Nephron progenitor cell (in vitro differentiated cells): ENCODE measurements at places on chromosomes 5 and 9.

- no peak overlapping the region for H3K4me3 ChIP-seq
- H3K27ac ChIP-seq, result no peak overlapping the region
- no peaks in the 10 kb centered on the region for H3K36me3 ChIP-seq
- peaks cover 5% of the 10 kb centered on the region for H3K27me3 ChIP-seq
- H3K4me1 ChIP-seq, result no peaks in the 10 kb centered on the region
Observed at GRCh38 chr9:110808599-110808980, 140.0 kb downstream of the MUSK start.

DNA sequence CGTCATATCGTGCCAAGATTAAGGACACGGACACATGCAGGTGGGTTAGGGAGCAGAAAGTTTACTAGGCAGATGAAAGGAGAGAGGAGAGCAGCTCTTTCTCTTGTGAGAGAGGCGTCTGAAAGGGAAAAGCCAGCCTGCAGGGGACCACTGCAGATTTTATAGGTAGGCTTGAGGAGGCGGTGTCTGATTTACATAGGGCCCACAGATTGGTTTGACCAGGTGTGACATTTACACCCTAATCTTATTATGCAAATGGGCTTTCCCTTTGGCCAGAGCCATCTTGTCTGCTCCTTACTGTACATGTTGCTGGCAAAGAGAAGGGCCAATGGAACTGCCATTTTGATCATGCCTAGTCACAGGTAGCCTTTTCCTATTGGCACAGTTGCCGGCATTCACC is 137.2 kb upstream of the TAF11L2 start:
- peaks cover 9% of the 10 kb centered on the region for H3K4me1 ChIP-seq
- H3K4me3 ChIP-seq, result no peak overlapping the region
- no peak for DNase-seq
- H3K36me3 ChIP-seq, result no peaks in the 10 kb centered on the region
- H3K27me3 ChIP-seq, result no peaks in the 10 kb centered on the region
- H3K27ac ChIP-seq, result no peak overlapping the region

GRCh38 chr9:97425973-97426336 is 14.1 kb downstream of the TDRD7 start:
- H3K27me3 ChIP-seq, result peaks cover 22% of the 10 kb centered on the region
- H3K36me3 ChIP-seq, result no peaks in the 10 kb centered on the region
- DNase-seq, result no peak
- no peaks in the 10 kb centered on the region for H3K4me1 ChIP-seq

DNA sequence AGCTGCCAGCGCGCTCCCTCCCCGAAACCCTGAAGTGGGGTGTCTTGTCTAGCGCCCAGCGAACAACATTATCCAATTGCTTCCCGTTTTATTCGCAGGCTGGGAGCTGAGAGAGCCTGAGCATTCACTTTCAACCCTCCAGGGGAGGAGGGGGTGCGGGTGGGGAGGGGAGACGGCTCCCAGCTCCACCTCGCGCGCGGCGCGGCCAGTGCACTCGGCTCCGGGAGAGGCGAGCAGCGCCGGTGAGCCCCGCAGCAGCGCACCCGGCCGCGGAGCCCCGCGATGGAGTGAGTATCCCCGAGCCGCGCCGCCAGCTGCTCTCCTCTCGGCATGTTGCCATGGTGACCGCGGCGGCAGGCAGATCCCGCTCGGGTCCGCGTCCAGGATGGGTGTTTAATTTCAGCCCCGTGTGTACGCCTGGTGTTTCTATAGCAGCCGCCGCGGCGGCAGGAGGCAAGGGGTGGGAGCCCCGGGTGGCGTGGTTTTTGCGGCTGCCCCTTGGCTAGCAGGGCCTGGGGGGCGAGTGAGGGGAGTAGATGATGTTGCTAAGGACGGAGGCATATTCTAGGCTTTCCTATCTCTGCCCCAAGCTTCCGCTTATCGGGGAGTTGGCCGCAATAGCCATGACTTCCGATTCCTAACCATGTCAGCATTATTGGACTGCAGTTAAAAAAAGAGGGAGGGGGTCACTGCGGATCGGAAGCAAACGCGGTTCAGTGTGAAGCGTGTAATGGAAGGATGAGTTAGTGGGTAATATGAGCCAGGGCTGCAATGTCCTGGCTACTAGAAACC is 139.2 kb upstream of the PALM2AKAP2 start:
- H3K36me3 ChIP-seq, result no peaks in the 10 kb centered on the region
- H3K4me3 ChIP-seq, result peak overlapping the region; percentile 77
- no peak overlapping the region for H3K27ac ChIP-seq
- peak; percentile 90 for DNase-seq
- H3K4me1 ChIP-seq, result peaks cover 19% of the 10 kb centered on the region
- H3K27me3 ChIP-seq, result peaks cover 87% of the 10 kb centered on the region

- peaks cover 10% of the 10 kb centered on the region for H3K27me3 ChIP-seq
- H3K36me3 ChIP-seq, result no peaks in the 10 kb centered on the region
- H3K27ac ChIP-seq, result no peak overlapping the region
Observed at GRCh38 chr9:1759009-1759408, 256.1 kb upstream of the SMARCA2 start.

GRCh38 chr5:121174351-121174750 is 677.3 kb upstream of the FTMT start:
- DNase-seq, result no peak
- peaks cover 7% of the 10 kb centered on the region for H3K27me3 ChIP-seq

- no peaks in the 10 kb centered on the region for H3K4me1 ChIP-seq
- H3K27ac ChIP-seq, result peak overlapping the region; percentile 87
- DNase-seq, result peak; percentile 28
- H3K4me3 ChIP-seq, result no peak overlapping the region
- no peaks in the 10 kb centered on the region for H3K27me3 ChIP-seq
Observed at GRCh38 chr5:138282920-138283742, 8.7 kb upstream of the GFRA3 start.

- H3K27ac ChIP-seq, result no peak overlapping the region
- no peak overlapping the region for H3K4me3 ChIP-seq
- peaks cover 68% of the 10 kb centered on the region for H3K4me1 ChIP-seq
- no peaks in the 10 kb centered on the region for H3K27me3 ChIP-seq
- H3K36me3 ChIP-seq, result peaks cover 19% of the 10 kb centered on the region
- no peak for DNase-seq
Observed at GRCh38 chr9:94927048-94927761, 200.7 kb downstream of the AOPEP start.

GRCh38 chr5:157222506-157223230 is 42.0 kb downstream of the ITK start:
- H3K4me1 ChIP-seq, result peaks cover 9% of the 10 kb centered on the region
- H3K27ac ChIP-seq, result no peak overlapping the region

DNA sequence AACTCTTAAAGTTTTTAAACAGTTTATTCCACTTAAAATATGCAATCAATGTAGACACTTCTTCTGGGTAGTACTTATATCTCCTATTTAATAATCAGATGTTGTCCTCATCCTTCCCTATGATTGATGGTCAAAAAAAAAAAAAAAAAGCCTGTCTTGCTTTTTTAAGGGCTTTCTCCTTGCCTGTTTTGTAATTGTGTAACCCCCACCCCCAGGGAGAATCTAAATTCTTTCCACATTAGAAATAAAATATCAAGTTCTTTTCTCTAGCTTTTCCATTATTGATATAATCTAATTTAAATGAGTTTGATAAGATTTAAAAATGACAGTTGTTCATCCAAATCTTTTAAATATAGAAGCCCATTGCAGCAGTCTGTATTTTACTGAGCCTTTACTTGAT is 119.7 kb downstream of the CHSY3 start:
- no peak overlapping the region for H3K4me3 ChIP-seq
- peaks cover 6% of the 10 kb centered on the region for H3K4me1 ChIP-seq
- DNase-seq, result no peak
- H3K27me3 ChIP-seq, result no peaks in the 10 kb centered on the region
- no peak overlapping the region for H3K27ac ChIP-seq

DNA sequence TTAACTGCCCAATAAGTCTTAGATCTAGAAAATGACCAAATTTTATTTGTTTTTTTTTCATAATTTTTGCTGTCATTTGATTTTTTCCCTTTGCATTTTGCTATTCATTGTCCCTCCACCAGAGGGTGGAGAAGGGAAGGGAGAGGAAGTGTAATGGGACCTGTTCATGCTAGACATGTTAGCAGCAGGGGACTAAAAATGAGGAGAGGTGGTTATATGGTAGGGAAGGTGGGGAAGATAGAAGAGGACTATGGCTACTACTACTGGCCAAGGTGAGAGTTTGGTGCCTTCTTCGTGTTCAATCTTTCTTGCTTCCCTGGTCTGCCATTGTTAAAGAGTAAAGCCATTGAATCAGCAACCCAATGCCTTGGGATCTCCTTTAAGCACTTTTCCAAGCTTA is 6.4 kb downstream of the GRIA1 start:
- no peak overlapping the region for H3K27ac ChIP-seq
- H3K36me3 ChIP-seq, result no peaks in the 10 kb centered on the region
- H3K4me1 ChIP-seq, result peaks cover 22% of the 10 kb centered on the region

- H3K4me1 ChIP-seq, result peaks cover 13% of the 10 kb centered on the region
- H3K36me3 ChIP-seq, result no peaks in the 10 kb centered on the region
- H3K4me3 ChIP-seq, result no peak overlapping the region
Observed at GRCh38 chr5:172690258-172691075, 49.4 kb downstream of the NEURL1B start.

- peaks cover 58% of the 10 kb centered on the region for H3K36me3 ChIP-seq
- no peak overlapping the region for H3K4me3 ChIP-seq
- no peaks in the 10 kb centered on the region for H3K27me3 ChIP-seq
- DNase-seq, result no peak
- peaks cover 5% of the 10 kb centered on the region for H3K4me1 ChIP-seq
- H3K27ac ChIP-seq, result peak overlapping the region; percentile 96
Observed at GRCh38 chr9:93558503-93558902, 17.9 kb upstream of the PHF2 start.

DNA sequence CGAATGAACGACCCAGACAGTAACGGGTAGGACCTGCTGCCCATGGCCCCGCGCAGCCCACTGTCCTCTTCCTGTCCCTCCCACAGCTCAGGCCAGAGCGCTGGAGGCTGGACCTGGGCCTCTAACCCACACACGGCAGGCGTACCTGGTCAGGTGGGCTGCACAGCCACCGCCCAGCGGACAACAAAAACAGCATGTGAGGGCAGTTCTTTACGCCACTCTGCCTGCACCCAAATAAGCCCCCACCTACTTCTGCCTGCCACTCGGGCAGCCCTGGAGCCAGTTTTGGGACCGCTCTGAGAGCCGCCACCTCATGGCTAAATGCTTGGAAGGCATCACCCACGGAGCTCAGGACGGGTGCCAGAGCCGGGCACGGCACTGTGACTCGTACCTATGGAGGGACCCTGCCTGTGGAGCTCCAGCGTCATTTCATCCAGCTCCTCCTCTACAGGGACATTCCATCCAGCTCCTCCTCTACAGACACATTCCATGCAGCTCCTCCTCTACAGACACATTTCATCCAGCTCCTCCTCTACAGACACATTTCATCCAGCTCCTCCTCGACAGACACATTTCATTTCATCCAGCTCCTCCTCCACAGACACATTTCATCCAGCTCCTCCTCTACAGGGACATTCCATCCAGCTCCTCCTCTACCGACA is 18.9 kb downstream of the CLPTM1L start:
- peaks cover 12% of the 10 kb centered on the region for H3K27me3 ChIP-seq
- H3K4me1 ChIP-seq, result peaks cover 28% of the 10 kb centered on the region
- H3K4me3 ChIP-seq, result peak overlapping the region; percentile 43
- peaks cover 46% of the 10 kb centered on the region for H3K36me3 ChIP-seq
- DNase-seq, result no peak

GRCh38 chr5:40560474-40561110 is 119.1 kb upstream of the PTGER4 start:
- peaks cover 3% of the 10 kb centered on the region for H3K27me3 ChIP-seq
- H3K36me3 ChIP-seq, result no peaks in the 10 kb centered on the region

GRCh38 chr5:90379652-90380051 is 29.9 kb downstream of the CETN3 start:
- H3K27me3 ChIP-seq, result no peaks in the 10 kb centered on the region
- H3K4me3 ChIP-seq, result no peak overlapping the region
- H3K27ac ChIP-seq, result no peak overlapping the region
- no peaks in the 10 kb centered on the region for H3K36me3 ChIP-seq

DNA sequence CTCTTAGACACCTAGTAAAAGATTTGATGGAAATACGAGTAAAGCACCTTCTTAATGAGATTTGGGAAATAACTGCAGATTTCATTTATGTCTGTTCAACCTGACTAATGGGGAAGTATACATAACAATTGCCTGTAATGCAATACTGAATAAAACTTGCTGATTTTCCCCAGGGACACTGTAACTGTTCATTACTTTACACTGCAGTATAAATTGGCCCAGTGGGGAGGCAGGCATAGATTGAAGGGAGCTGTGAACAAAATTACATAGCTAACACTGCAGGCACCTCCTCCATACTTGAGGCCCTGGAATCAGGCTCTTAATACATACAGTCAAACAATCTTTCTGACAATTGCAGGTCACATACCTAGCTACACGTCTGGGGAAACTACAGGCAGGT is 216.2 kb downstream of the PTPRD start:
- no peaks in the 10 kb centered on the region for H3K36me3 ChIP-seq
- H3K4me3 ChIP-seq, result no peak overlapping the region
- H3K4me1 ChIP-seq, result no peaks in the 10 kb centered on the region
- DNase-seq, result no peak

GRCh38 chr9:132199056-132199455 is 37.2 kb downstream of the NTNG2 start:
- no peak for DNase-seq
- H3K36me3 ChIP-seq, result no peaks in the 10 kb centered on the region
- H3K27me3 ChIP-seq, result peaks cover 28% of the 10 kb centered on the region
- peaks cover 14% of the 10 kb centered on the region for H3K4me1 ChIP-seq
- no peak overlapping the region for H3K27ac ChIP-seq

DNA sequence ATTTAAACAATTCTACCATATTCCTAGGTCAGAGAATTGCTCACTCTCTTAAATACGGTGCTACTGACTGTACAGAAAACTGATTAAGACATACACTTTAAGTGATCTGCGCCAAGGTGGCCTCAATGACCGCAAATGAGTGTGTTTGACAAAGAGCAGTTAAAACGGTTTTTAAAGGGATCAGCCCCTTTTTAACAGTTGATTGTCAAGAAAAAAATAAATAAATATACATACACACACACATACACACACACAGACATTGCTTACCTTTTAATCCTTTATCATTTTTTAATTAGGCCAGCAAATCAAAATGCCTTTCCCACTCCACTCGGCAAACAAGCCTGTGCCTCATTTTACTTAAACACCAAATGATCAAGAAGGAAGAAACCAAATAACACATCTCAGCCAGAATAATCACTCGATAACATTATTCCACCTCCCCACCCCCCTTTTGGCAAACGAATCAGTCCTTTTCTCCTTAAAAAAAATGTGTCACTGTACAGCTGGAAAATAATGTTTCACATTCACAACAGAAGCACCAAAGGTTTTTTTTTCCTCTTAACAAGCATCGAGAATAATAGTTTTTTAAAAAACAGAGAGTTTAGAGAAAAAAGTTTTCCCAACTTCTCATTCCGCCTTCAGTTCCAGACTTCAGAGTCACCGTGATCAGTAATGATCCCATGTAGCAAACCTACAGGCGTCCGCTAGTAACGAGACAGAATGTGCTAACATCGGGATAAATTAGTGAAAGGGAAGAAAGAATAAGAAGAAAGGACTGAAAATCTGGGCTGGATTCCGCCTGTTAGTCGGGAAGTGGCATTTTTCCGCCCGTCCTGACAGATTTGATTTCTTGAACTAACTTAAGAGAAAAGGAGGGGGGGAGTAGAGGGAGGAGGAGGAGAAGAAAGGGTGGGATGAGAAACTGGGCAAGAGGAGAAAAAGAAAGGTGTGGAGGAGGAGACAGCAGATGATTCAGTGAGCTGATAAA is at the start of gene ZNF608:
ZNF608 (minus strand) TSS at position 712 of the 988 bp plus-strand sequence. CDS start 1,650 bp downstream, outside the sequence.
- peak; percentile 34 for DNase-seq
- no peak within 1 kb of the TSS for H3K27ac ChIP-seq
- peaks cover 17% of the 10 kb centered on the region for H3K4me1 ChIP-seq
- no peaks in the 10 kb centered on the region for H3K27me3 ChIP-seq
- H3K36me3 ChIP-seq, result peaks cover under 1% of the 10 kb centered on the region
- no peak within 1 kb of the TSS for H3K4me3 ChIP-seq

GRCh38 chr5:132810605-132811004 is 2.5 kb upstream of the SOWAHA start:
- DNase-seq, result no peak
- H3K27ac ChIP-seq, result no peak overlapping the region
- H3K27me3 ChIP-seq, result peaks cover 70% of the 10 kb centered on the region
